ENCODE measurements at places on chromosomes 5 and 9.
A peak's percentile ranks its signal among the peaks of the same experiment; 100 is the strongest.

DNA sequence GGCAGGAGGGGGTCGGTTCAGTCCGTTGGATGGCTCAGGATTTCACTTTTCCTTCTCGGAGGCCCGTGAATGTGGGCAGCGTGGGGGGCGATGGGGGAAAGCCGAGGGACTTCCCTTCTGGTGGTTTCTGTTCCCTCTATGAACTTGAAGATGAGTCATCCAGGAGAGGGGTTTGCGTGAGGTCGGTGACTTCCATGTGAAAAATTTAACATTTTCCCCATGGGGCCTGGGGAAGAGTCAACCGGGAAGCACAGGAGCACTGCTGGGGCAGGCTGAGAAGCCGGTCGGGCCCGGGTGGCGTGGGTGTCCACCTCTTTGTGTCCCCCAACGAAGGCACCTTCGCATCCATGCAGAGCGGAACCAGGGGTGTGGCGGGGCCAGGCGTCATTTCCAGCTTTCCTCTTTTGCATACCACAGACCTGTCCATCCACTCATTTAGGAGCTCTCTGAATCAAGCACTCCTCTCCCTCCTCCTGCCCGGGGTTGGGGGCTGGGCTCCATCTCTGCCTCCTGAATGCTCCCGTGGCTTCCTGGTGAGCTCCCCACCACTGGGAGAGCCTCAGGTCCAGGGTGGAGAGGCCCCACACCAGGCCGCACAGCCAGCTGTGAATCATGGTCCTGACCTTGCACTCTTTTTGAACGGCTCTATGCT lies 68.4 kb downstream of the ANKRD33B start:
- DNase-seq = no peak

GRCh38 chr5:95393279-95393678 lies 2.1 kb downstream of the FAM81B start:
- no peak for DNase-seq

- no peak for DNase-seq
Measured at GRCh38 chr9:124356745-124357390, 58.4 kb downstream of the PSMB7 start.

DNA sequence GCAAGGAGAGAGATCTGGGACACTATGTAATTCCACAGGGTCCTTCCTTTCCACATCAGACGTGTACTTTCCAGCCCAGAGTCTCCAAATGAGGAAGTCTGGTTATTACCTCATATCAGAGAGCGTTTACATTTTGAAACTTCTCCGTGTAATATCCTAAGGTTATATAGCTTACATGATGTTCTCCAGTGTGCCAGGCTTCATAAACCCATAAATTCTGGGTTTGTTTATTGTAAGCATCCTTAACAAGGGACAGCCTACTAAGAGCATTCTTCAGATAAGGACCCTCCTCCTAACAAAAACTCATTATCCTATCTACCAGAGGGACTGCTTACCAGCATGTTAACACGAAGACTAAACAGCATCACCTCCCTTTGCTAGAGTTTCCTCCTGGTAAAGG lies 17.9 kb downstream of the SRFBP1 start:
- no peak for DNase-seq

GRCh38 chr5:43433382-43433781 lies 21.2 kb upstream of the CCL28 start:
- no peak for DNase-seq

- DNase-seq = no peak
Measured at GRCh38 chr9:21901546-21901945, 92.6 kb downstream of the CDKN2A start.

GRCh38 chr5:71757590-71758543 lies 38.8 kb downstream of the CARTPT start:
- no peak for DNase-seq

DNA sequence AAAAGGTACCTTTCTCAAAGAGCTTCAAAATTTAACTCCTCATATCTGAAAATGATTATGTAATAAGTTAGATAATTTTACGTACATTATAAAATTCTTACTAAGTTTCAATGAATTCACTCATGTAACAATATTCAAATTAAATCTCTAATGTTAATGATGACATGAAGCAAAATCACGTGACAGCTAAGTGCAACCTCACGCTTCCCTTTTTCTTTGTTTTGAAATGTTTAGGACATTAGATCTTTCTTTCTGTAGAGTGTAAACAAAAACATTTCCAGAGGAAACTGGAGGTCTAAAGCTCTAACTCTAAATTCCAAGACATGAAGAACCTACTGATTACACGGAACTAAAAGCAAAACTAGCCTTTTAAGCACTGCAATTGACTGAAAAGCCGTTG lies 227.3 kb upstream of the TBCA start:
- no peak for DNase-seq

DNA sequence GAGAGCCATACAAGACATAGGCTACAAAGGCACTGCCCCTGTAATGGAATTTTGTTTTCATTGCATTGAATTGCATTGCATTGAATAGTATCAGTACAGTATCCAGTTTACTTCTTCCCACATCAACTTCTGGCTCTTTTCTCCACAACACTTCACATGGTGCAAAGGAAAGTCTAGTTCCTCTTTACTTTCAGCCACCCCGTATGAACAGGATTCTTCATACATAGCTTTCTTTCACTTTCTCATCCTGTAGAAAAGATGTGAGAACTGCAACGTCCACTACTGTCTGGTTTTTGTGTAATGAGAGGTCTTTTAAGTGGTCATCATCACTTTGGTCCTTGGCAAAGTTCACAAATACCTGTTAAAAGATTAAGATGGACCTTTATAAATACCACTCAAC lies 20.2 kb downstream of the NIPSNAP3B start:
- DNase-seq = no peak

GRCh38 chr9:34384368-34385165 lies 7.9 kb upstream of the MYORG start:
- no peak for DNase-seq

DNA sequence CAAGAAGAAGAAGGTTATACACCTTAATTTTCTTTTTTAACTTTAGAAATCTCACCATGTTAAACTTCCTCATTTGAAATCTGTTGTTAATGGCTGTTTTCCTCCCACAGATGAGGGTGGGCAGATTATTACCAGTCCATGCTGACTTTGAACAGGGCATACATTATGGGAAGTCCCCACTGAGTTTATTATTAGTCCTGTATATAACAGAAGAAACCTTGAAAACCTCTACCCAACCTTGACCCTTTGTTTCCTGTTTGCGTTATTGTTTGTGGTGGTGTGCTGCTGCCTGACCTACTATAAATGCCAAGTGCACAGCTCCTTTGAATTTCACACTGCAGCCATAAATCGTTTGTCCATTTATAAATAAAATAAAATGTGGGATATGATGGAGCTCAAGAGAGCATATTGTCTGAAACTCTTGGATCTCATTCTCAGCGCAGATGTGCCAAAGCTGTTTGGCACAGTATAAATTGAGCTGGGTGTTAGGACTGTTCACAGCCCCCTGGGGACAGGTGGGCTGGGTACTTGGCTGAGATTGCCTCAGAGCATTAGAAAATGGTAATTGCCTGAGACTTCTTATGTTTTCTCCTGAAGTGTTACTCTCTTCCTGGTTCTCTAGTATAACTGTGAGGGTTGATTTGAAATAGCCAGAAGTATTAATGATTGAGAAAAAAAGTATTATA lies 139.6 kb downstream of the SPATA31D1 start:
- no peak for DNase-seq

- DNase-seq = no peak
Measured at GRCh38 chr5:36950586-36951457, 74.3 kb downstream of the NIPBL start.

DNA sequence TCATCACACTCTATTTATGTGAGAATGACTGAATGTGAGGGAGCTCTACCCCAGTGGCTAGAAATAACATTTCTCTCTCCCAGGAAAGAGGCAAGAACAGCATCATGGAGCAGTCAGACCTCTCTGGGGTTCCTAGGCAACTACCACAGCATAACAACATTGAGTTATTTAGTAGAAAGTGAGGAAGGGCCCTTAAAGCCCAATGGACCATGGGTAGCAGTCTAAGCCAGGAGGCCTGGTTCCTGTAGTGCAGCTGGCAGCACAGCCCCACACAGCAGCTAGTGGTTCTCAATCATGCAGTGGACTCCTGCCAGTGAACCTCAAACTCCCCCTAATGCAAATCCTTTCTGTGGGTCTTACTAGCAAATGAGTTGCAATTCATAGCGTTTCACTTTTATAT lies 55.3 kb downstream of the SPEF2 start:
- DNase-seq = peak; percentile 16

DNA sequence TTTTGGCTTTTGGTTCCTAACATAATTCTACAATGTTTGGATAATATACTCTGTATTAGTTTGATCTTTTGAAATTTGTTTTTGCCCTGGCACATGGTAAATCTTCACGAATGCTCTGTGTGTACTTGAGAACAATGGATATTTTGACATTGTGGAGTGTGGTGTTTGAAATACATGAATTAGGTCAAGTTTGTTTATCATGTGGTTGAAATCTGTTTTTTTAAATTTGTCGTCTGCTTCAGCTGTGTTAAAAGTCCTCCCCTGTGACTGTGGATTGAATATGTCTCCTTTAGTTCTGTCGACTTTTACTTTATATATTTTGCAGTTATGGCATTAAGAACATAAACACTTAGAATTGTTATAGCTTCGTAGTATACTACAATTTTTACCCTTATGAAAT lies 60.3 kb downstream of the DUSP1 start:
- no peak for DNase-seq

GRCh38 chr9:109743696-109744095 lies 36.3 kb upstream of the PALM2AKAP2 start:
- no peak for DNase-seq

GRCh38 chr5:83586874-83587776 lies 115.6 kb downstream of the VCAN start:
- no peak for DNase-seq

DNA sequence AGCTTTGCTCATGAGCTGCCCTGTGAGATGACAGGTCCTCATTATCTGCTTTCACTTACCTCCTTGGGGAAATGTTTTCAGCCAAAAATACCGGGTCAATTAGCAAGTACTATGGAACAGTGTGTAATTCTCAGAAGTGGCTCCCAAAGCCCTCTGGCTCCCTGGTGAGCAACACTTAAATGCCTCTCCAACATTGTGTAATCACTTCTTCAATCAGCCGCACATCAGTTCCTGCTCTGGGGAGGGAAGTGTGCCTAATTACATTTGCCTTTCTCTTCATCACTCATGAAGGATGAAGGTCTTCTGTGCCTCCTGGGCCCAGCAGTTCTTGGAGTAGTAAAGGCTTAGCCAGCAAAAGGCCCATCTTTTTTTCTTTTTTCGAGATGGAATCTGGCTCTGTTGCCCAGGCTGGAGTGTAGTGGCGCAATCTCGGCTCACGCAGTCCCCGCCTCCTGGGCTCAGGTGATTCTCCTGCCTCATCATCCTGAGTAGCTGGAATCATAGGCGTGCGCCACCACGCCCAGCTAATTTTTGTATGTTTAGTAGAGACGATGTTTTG lies 23.1 kb downstream of the NIM1K start:
- no peak for DNase-seq

- DNase-seq = no peak
Measured at GRCh38 chr5:1220831-1221230, 4.3 kb upstream of the SLC6A18 start.

GRCh38 chr9:6564868-6565267 lies 80.7 kb downstream of the GLDC start:
- no peak for DNase-seq

GRCh38 chr5:91390268-91390667 lies 7.2 kb upstream of the ARRDC3 start:
- DNase-seq = no peak

DNA sequence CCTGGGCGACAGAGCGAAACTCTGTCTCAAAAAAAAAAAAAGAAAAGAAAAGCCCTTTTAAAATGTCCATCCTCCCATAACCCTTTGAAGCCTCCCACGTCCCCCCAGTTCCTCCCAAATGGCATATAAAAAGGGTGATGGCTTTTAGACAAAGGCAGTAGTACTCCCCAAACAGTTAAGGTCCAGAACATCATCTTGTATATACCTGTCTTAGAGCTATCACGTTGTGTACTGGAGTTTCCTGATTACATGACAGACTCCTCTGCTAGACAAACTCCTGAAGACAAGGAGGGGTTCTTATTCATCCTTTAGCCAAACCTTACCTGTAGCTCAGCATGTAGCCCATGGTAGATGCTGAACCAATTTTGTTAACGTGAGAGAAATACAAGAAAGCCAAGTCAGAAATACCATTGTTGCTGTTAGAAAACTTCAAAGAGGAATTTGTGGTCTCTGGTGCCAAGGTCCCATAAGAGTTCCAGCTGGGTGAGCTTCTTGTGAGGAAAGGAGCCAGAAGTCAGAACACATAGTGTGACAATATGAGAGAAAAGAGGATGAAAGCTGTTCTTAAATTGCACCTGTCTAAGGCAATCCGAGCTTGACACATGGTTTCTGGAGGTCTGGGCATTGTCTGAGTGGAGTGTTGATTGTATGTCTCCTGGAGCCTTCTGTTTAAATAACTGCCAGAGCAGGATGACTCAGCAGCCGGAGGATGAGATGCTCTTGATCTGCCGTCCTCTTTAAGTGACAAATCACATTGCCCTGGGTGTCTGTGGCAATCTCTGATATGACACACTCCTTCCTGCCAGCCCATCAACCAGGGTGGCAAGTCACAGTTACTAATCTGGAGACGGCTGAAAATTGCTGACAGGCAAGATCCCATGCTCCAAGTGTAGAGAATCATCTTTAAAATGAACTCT lies 69.1 kb downstream of the ARRDC3 start:
- DNase-seq = peak; percentile 60

DNA sequence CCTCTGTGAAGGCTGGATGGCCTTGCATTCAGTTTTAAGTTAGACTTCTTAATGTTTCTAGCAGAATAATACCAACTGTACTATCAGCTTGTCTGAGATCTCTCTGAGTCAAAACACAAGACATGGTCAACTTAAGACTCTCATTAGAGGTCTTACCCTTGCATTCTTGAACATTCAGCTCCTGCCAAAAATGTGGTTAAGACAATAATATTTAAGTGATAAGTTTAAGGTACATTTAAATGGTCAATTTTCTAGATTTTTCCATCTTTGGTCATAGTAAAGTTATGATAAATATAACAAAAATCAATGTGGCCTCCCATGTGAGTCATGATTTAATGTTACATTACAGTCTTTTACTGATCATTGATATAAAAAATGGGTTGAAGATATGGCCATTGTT lies 75.0 kb downstream of the NR2F1 start:
- no peak for DNase-seq

GRCh38 chr5:26666371-26666770 lies 372.0 kb downstream of the CDH9 start:
- DNase-seq = no peak

Data from T-helper 9 cell (primary cell).